Stimulated activated CD4-positive, alpha-beta T cell treated with anti-CD3 and anti-CD28 coated beads, TNF-alpha, amount 100 ng/mL, for 24 hours (primary cell): ENCODE measurements at places on chromosomes 1 and 21.

- DNase-seq: no peak
Observed at GRCh38 chr1:42998386-42998785, 39.7 kb upstream of the SLC2A1 start.

GRCh38 chr1:21610989-21611785 is 58.0 kb downstream of the RAP1GAP start:
- no peak for DNase-seq

GRCh38 chr1:167676916-167677848 is 44.6 kb upstream of the MPZL1 start:
- no peak for DNase-seq

GRCh38 chr1:27689423-27690173 is 17.6 kb upstream of the IFI6 start:
- DNase-seq: no peak

DNA sequence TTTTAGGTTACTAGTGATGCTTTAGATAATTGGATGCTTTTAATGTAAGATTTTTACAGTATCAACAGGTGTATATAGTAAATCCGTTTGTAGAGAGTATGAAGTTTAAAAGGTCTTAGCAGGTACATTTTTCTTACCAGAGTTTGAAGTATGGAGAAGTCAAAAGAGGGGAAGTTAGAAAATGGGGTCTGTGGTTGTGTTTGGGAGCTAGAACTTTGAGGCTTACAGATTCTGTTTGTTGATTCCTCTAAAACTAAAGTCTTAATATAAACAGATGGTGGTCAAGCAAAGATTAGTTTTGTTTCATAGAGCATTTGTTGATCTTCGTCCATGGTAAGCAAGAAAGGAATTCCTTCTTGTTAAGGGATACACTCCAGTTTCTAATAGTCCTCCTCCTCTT is 35.8 kb downstream of the CDC42 start:
- no peak for DNase-seq

- peak; percentile 88 for DNase-seq
Observed at GRCh38 chr1:10474613-10475507, at the start of gene PEX14. Gene PEX14 (plus strand): TSS chr1:10474950. CDS start chr1:10474967, 17 bp downstream.

- no peak for DNase-seq
Observed at GRCh38 chr1:232499188-232499587, 130.7 kb downstream of the SIPA1L2 start.

- no peak for DNase-seq
Observed at GRCh38 chr1:21761052-21761451, 21.9 kb downstream of the USP48 start.

DNA sequence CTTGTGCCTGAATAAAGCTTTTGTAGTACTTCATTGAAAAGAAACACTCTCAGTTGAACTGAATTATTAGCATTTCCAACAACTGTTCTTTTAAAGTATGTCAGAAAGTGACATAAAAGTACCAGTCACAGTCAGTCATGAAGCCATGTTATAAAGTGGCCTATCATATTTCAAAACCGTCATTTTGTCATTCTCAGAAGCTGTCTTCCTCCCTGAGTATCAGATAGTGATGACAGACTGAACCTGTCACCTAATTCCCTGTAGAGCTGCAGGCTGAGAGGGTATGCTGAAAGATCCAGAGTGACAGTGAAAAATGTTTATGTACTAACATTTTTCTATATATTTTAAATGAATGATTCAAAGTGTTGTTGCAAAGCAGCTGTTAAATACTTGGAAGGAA is 1121.7 kb upstream of the PRMT6 start:
- DNase-seq: no peak

DNA sequence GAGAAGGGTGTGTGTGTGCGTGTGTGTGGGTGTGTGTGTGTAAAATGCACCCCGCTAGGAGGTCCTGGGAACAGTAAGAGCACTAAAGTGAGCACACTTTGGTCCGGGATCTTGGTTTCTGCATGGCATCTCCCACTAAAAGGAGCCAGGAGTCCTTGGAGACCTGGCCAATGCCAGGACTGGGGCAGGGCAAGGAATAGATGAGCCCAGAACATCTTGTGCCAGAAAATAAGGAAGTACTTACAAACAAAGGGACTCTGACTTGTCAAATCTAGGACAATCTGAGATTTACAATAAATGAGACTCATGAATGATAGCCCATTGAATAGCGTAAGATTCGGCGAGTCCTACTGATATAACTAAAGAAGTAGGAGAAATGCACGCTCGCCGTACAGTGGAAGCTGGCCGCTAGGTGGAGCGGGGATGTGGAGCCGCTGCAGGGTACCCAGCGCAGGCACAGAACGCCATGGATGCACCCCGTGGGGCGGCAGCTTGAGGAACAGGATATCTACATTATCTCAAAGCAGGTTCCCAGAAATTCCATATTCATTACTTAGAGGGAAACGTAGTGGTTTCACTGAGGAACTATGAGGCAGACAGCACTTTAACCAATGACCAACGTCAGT is 7.1 kb downstream of the SLC37A1 start:
- no peak for DNase-seq

GRCh38 chr21:45004059-45004422 is 64.2 kb downstream of the SLX9 start:
- no peak for DNase-seq

DNA sequence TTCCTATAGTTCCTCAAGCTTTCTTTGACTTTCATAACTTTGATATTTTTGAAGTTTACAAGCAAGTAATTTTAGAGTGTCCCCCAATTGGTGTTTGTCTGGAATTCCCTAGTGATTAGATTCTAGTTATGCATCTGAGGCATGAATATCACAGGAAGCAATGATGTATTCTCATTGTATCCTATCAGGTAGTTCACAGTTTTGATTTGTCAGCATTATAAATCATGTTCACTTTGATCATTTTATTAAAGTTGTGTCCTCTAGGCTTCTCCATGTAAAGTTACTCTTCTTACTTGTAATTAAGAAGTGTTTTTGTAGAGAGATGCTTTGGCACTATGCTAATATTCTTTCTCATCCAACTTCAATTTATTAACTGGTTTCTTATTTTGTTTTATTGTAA is 53.0 kb downstream of the TYW3 start:
- DNase-seq: no peak

GRCh38 chr1:225772323-225772768 is 5.3 kb upstream of the SRP9 start:
- DNase-seq: no peak

DNA sequence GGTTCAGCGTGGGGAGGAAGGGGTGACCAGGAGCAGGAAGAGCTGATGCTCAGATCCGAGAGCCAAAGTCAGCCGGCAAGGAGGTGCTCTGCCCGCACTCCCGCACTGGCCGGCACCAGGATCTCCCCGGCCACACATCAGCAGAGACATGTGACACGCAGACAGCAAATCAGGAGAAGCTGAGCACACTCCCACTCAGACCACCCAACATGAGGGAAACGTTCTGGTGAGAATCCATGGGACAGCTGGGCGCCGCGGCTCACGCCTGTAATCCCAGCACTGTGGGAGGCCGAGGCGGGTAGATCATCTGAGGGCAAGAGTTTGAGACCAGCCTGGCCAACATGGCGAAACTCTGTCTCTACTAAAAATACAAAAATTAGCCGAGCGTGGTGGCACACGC is 18.6 kb upstream of the PTTG1IP start:
- no peak for DNase-seq

- DNase-seq: no peak
Observed at GRCh38 chr1:36096500-36097432, 8.1 kb downstream of the ADPRS start.

GRCh38 chr1:84143796-84144565 is at the start of gene PRKACB:
Gene PRKACB (plus strand): TSS chr1:84144271. CDS start chr1:84144362, 91 bp downstream.
- DNase-seq: no peak

GRCh38 chr1:229470406-229471043 is 36.6 kb upstream of the ACTA1 start:
- DNase-seq: no peak
